NCI-H2081 treated with DMSO at 0.1 percent for 48 hours (cell line): ENCODE measurements at places on chromosomes 11 and 22.

DNA sequence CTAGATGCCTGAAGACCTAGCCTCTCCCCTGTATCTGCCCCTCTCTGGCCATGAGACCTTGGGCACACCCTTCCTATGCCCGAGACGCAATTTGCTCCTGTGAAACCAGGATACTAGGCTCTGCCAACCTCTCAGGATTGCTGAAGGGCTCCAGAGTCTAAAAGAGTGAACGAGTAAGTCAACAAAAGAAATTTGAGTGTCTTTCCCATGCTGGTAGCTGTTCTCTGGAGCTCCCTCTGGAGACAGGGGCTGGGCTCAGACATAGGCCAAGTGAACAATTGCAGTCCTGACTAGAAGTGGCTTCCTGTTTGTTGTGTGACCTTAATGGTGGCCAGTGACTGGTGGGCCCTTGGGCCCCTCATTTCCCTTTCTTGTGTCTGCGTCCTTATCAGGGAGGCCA, 189.0 kb upstream of the NARS2 start:
- no peak for DNase-seq

- no peak for DNase-seq
Observed at GRCh38 chr22:32311551-32312071, 46.1 kb upstream of the RFPL3 start.

GRCh38 chr22:19057999-19058491, 64.2 kb downstream of the DGCR2 start:
- no peak for DNase-seq

DNA sequence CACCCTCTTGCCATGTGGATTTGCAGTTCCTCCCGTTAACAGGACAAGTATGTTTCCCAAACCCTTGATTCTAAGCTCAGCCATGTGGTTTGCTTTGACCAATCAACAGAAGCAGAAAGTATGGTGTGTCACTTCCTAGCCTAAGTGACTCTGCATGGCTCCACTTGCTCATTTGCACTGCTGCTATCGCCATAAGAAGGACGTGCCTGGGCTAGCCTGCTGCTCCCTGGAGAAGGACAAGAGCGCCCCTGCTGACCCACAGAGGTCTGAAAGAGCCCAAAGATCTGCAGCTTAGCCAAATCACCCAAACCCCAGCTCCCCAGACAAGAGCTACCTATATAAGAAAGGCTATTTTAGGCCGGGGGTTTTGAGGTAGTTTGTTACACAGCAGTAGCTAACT, 18.0 kb downstream of the TBRG1 start:
- no peak for DNase-seq

DNA sequence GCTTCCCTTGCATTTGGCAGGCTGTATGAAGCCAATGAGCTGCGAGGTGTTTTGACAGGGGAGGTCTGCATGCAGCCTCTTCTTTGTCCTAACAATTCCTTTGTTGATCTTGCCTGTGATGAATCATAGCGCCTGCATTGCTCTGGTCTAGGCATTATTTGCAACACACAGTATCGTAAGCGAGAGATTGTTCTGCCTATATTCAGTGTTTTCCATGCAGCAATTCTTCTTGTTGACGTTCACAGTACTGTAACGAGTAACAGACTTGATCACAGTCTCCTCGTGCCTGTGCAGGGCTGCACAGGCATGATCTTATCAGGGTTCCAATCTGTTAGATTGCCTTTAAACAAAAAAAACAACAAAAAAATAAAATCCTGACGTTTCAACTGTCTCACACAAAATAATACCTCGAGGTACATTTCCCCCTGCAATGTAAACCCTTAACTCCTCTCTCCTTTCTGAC, 13.9 kb upstream of the ADSL start:
- DNase-seq = no peak

DNA sequence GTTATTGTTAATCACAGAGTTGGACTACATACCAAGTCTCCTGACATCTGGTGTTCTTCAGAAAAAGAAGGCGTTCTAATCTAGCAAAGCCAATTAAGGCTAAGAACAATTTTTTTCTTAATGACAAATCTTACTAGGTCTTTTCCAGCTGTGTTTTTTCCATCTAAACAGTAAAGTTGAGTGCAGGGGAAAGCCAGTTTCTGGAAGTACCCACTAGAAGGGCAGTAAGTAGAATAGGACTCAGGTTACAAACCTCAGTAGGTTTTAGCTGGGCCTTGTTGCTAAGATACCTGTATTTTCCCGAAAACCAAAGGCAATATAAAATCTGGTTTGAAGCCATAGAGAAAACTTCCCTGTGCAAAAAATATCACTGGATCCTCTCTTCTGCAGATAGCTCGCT, 351.9 kb downstream of the ETS1 start:
- no peak for DNase-seq

DNA sequence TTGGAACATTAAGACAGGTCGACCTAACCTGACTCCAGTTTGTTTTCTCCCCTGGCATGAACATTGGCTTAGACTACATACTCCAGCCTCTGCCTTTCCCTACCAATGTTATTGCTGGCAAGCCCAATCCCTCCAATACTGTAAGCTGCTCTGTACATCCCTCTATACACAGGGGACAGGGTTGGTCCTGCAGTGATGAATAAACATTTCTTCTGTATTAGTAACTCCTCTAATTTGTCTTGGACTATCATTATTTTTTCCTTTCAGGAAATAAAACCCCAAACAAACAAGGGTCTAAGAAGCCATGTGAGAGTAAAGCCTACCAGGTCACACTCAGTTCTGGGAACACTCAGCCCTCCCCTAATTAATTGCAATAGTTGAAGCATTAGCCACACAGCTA, 35.1 kb upstream of the FJX1 start:
- DNase-seq = no peak

DNA sequence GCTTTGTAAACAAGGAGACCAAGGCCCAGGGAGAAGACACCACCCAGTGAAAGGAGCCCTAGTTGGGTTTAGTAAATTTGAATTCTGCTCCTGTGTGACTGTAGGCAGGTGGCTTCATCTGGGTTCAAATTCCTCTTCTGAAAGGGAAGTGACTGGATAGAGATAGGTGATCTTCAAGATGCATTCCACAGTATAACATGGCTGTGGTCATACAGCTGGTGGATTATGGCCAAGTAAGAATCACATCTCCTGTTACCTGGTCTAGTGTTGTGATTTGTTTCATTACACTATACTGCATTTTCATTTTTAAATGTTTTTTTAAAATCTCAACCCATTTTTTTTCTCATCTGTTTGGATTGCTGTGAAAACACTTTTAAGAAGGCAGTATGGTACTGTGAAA, 58.0 kb upstream of the PICALM start:
- DNase-seq = no peak

DNA sequence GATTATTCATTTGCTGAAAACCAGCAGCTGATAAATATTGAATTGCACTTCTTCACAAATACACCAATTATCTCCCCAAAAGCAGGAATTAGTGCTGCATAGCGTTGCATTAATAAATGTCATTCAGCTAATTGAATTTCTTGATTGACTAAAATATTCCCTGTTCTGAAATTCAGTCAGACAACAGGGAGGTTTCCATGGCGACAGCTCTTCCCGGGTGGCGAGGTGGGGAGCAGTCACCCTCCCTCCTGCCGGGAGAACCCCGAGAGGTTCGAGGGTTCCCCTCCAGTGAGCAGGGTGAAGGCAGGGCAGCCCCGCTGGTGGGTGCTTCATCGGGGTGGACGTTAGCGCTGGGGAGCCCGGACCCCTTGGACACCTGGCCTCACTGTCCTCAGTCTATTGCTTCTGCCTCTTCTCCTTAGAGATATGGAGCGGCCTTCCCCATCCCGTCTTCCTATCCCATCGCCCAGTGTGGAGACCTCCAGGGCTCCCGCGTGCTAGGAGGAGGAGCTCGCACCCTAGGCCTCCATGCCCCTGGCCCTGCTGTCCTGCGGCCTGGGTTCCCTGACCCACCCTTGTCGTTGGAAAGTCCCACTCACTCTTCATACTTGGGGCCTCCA, 983.5 kb downstream of the BRD1 start:
- DNase-seq = no peak

- no peak for DNase-seq
Observed at GRCh38 chr22:25900880-25901279, 158.9 kb downstream of the MYO18B start.

DNA sequence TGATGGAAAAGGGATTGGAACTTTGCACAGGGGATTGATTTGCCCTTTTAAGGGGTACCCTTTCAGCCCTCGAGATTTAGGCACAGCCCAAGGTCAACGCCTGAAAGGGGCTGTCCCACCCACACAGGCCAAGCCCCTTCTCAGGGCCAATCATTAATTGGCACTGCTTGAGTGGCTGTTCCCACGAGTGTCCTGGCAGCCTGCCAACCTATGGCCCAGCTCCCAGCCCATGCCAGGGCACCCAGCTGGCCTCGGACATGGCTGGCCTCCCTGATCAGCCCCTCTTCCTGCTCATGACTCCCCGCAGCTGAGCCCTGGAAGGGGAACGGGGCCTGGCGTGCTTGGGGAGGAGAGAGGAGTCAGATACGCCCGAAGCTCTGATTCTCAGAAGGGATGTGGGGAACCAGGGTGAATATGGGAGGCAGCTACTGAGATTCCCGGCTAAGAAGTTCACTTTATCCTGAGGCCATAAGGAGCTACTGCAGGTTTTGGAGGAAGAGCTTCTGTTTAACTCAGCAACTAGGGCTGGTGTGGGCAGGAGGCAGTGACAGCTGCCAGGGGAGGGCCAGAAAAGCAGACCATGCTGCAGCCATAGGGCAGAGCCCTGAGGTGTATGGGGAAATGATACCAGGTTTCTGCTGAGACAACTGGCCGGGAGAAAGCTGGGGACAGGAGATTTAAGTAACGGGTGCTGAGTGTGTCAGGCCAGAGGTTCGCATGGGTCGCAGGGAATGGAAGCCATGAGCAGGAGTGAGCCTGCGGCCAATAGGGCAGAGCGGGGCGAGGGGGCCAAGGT, 30.0 kb downstream of the WNT7B start:
- DNase-seq = no peak

GRCh38 chr11:108370990-108371389, 96.3 kb downstream of the C11orf65 start:
- no peak for DNase-seq

- DNase-seq = no peak
Observed at GRCh38 chr11:121012091-121012490, 11.8 kb upstream of the TBCEL start.

DNA sequence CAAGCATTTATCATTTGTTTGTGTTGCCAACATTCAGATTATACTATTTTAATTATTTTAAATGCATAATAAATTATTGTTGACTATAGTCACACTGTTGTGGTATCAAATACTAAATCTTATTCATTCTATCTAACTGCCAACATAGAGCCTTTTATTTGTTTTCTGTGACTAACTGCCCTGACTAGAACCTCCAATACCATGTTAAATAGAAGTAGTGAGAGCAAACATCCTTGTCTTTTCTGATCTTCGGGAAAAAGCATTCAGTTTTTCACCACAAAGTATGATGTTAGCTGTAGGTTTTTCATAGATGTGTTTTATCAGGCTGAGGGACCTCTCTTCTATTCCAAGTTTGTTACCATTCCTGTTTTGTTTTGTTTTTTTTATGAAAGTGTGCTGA, 15.2 kb downstream of the TRIM34 start:
- no peak for DNase-seq

DNA sequence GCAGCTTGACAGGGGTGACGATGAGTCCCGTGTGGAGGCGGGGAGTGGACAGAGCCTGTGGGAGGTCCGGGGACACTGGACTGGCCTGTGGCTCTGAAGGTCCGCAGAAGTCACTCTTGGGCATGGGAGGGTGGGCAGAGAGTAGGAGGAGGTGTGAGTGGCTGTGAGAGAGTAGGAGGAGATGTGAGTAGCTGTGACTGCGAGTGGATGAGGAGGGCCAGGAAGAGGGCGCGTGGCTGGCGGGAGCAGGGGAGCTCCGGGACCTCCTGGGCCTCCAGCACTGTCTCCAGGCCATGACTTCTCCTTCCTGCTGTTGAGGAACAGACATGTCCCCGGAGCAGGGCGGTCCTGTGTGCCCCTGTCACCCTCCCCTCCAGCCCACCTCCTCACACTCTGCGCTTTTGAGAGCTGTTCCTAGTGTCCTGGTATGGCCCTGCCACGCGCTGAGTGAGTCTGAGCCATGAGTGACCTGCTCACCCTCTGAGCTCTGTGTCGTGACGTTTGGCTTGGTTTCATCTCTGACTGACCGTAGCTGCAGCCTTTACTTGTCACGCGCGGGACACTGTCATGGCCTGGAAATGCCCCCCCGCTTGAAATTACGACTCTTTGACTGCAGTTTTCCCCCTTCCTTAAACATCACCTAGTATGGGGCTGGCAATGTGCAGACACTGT, 391.5 kb downstream of the TBC1D22A start:
- no peak for DNase-seq

DNA sequence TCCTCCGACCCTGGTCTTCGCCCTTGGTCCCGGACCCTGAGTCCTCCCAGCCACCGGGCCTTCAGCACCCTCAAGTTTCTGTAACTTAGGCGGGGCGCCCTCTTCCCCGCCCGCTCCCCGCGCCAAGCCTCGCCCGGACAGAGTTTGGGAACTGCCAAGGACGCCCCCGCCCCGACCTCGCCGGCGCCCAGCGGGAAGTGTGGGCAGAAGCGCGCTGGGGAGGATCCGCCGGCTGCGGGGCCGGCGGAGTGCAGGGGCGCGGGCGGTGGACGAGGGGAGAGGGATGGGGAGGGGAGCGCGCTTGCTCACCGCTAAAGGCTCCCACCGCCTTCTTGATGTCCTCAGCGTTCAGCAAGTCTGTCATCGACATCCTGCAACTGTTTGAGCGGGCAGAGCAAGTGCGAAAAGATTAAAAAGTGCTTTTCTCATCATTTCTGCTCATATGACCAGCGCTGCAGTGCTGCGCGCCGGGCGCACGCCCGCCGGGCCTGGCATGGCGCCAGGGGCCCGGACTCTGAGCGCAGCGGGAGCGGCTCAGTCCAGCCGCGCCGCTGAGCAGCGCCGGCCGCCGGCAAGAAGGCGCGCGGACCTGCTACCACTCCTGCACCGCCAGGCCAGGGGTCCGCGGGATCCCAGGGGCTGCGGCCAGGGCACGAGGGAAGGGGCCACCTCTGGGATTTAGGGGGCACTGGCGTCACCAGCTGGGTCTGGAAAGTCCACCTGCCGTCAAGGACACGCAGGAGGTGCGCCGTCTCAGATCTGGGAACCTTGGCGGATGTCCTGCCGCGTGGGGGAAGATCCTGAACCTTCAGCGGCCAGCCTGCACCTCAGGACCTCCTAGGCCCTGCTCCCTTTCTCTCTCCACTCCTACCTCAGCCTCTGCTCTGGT, at the start of gene PVALB:
Gene PVALB (minus strand): TSS at position 400 of the 889 bp plus-strand sequence. CDS start 30 bp downstream, at position 370.
- no peak for DNase-seq

GRCh38 chr22:43928468-43928867, 4.9 kb downstream of the PNPLA3 start:
- no peak for DNase-seq
